ENCODE measurements at places on chromosomes 1 and 21.

DNA sequence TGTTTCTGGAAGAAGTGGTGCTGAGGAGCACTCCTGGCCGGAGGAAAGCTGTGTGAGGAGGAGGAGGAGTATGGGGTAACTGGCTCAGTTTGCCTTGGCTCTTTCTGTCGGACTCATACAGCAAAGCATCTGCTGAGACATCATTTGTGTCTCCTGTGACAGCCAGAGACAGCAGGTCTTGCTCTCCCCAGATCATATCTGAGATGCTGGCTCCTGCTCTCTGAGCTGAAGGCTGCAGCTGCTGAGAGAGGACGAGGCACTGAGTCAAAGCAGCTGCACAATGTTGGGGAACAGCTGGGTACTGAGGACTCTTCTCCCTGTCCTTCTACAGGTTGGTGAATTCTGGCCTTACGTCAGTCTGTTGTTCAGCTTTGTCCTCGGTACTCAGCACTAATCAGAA is 14.3 kb downstream of the OR2B11 start:
- DNase-seq = no peak

- no peak for DNase-seq
Observed at GRCh38 chr1:29362764-29363163, 126.4 kb downstream of the PTPRU start.

- DNase-seq = no peak
Observed at GRCh38 chr1:7745783-7746182, 25.3 kb upstream of the VAMP3 start.

DNA sequence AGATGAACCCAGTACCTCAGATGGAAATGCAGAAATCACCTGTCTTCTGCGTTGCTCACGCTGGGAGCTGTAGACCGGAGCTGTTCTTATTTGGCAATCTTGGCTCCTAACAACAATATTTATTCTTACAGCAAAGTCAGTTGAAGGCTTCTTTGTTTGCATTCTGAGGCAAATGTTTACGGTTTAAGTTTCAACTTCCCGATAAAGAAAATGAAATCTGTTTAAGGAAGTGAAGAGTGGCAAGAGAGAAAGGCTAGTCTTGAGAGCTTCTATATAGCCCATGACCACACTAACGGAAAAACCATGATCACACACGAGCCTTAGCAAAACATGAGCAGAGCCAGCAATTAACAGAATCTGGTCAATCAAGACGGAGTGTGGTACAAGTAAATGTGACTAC is 122.6 kb upstream of the ZNHIT6 start:
- no peak for DNase-seq

All from activated CD8-positive, alpha-beta memory T cell treated with anti-CD3 and anti-CD28 coated beads for 4 hours (primary cell).